ENCODE measurements at places on chromosomes 3 and 15.

GRCh38 chr15:89460048-89460447, 36.3 kb downstream of the RHCG start:
- DNase-seq = no peak

- DNase-seq = no peak
These were observed 45.7 kb upstream of the MGLL start for GRCh38 chr3:127867986-127868385.

GRCh38 chr3:186239321-186239720, 122.7 kb downstream of the DGKG start:
- no peak for DNase-seq

DNA sequence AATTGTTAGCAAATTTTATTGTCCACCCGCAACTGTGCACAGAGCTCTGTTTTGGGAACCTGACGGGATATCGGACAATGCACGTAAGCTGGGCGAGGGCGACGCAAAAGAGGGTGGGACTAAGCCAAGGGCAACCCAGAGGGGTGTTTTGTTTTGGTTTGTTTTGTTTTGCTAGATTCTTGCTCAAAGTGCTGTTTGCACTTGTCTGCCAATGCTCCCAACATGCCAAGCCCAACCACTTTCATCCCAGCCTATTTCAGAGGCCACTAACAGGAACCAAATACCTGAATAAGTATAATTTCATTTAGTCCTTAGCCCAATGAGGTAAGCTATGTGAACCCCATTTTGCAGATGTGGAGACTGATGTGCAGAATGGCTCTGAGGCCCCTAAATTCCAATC, 9.7 kb upstream of the CMTM7 start:
- DNase-seq = no peak

- no peak for DNase-seq
These were observed 38.8 kb downstream of the BSN start for GRCh38 chr3:49593041-49593440.

DNA sequence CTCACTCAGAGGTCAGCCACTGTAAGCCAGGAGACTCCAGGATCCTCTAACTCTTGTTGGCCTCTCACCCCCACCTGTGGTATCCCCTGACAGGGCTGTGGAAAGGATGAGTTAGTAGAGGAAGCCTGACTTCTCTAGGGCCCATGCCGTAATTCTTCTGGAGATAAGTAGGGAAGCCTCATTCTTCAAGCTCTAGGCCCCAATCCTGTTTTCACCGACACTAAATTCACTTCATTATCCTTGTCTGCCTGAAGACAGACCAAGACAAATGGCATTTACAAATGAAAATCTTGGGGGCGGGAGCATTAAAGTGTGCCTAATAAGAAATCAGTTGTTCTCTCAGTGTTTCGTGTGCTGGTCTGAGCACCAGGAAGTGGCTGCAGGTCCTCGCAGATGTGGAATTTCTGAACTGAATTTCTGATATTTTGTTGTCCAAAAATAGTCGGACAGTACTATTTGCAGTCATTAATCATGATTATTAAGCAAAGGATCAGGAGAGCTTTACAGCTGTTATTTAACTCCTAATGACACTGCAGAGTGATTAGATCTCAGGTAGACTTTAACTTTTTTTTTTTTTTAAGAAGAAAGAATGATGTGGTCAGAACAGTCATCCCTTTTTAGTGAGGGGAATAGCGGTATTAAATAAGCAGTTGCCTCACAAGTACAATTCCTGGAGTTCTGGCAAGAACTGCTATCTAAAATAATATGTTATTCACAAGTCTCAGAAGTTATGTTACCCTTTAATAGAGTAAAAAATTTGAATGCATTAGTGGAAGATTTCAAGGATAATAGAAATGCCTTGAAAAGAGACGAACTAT, 58.4 kb downstream of the RBMS3 start:
- no peak for DNase-seq

GRCh38 chr15:72614810-72615532, 39.5 kb upstream of the GOLGA6B start:
- DNase-seq = no peak

DNA sequence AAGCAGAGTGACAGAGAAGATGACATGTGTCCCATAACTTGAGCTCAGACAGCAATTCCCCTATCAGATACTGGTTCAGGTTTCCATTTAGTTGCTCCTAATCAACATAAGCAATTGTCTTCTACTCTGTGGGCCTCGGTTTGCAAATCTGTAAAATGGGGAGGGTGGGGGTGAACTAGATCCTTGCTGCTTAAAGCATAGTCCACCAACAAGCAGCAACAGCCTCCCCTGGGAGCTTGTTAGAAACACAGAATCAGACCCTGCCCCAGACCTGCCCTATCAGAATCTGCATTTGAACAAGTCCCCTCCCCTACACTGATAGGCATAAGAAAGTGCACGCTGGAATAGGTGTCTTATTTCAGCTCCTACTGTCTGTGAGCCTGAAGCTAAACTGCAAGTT, 87.8 kb downstream of the CEMIP start:
- DNase-seq = no peak

DNA sequence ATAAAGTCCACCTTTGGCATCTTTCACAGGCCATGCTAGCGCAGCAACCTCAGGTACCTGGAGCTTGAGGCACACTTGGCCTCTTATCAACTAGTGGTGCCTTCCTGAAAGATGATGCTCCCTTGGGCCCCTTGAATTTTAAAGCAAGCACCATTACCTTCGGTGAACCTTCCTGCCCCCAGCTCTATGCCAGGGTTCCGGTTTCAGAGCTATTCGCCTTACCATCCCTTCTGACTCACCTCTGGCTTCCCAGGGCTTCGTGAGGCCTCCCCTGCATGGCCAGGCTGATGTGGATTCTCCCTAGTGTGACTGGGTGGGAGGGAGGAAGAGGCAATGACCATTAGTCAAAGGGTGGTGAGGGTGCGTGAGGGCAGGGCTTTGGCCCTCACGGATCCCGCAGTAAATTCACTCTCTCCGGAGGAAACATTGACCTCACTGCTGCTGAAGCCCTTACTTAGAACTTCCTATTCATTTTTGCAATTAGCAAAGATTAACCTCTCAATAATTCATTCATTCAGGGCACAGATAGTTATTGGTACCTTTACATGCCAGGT, 16.3 kb downstream of the BHLHE40 start:
- no peak for DNase-seq

- no peak for DNase-seq
These were observed 1352.5 kb downstream of the ZPLD1 start for GRCh38 chr3:103787164-103787871.

DNA sequence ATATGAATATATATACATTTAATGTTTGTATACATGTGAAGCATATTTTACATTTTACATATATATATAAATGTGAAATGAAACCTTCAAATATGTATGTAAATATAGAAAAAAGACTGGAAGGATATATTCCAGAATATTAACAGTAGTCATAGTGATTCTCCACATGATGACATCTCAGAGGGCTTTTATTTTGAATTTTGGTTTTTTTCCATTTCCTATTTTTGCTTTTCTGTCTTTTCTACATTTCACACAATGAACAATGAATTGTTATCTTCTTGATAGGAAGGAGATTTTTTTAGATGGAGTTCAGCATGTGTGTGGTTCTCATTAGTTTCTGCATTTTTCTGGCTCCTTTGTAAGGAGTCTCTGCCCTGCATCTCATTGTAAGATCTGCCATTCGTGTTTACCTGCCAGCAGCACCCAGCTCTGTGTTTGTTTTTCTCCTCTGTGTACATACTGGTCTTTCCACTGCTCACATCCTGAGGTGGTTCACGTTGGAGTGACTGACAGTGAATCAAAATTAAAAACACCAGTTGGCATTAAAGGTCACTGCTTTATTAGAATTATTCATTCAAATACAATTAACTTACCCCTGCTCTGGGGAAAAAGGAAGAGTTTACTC, 425.3 kb upstream of the MDFIC2 start:
- DNase-seq = no peak

DNA sequence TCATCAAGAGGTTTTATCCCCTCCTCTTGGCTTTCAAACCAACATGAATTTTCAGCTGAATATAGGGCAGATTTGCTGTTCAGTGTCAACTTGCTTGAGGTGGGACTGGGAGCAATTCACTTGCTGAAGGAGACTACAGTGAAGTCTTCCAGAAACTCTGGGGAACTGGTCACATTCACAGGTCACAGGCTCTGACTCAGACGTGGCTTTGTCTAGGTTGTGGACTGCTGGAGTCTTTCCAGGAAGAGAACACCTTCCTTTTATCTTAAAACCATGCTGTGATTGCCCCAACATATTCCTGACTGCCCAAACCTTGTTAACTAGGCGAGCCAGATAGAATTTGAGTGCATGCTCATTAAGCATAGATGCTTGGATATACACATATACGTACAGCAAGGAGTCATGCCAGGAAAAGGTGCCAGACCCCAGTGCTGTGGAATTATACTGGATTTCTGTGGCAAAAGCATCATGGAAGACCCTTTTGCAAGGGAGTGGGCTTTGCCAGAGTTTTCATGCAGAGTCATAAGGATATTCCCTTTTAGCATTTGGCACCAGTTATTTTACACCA, 399.1 kb upstream of the TBL1XR1 start:
- no peak for DNase-seq
